ENCODE measurements at places on chromosomes 16 and 17. TPM values are rescaled to one million over a fixed set of nuclear protein-coding genes. Genes with fewer than 3 reads are reported as not detected.

GRCh38 chr17:81487487-81488275 lies 24.9 kb downstream of the ACTG1 start:
- peak; percentile 72 for DNase-seq

- DNase-seq = no peak
Measured at GRCh38 chr16:72959301-72959996, 88.5 kb downstream of the ZFHX3 start.

DNA sequence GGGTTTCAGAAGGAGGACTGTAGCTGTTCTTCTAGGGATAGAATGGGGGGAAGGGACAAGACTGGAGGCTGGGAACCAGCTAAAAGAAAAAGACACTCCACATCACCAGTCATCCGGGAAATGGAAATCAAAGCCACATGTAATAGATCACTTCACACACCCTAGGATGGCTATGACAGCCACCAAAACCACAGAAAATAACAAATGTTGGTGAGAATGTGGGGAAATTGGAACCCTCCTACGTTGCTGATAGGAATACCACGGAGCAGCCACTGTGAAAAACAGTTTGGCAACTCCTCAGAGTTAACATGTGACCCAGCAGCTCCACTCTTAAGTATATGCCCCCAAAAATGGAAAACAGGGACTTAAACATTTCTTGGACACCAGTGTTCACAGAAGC lies 2.3 kb downstream of the TLE7 start:
- no peak for DNase-seq

DNA sequence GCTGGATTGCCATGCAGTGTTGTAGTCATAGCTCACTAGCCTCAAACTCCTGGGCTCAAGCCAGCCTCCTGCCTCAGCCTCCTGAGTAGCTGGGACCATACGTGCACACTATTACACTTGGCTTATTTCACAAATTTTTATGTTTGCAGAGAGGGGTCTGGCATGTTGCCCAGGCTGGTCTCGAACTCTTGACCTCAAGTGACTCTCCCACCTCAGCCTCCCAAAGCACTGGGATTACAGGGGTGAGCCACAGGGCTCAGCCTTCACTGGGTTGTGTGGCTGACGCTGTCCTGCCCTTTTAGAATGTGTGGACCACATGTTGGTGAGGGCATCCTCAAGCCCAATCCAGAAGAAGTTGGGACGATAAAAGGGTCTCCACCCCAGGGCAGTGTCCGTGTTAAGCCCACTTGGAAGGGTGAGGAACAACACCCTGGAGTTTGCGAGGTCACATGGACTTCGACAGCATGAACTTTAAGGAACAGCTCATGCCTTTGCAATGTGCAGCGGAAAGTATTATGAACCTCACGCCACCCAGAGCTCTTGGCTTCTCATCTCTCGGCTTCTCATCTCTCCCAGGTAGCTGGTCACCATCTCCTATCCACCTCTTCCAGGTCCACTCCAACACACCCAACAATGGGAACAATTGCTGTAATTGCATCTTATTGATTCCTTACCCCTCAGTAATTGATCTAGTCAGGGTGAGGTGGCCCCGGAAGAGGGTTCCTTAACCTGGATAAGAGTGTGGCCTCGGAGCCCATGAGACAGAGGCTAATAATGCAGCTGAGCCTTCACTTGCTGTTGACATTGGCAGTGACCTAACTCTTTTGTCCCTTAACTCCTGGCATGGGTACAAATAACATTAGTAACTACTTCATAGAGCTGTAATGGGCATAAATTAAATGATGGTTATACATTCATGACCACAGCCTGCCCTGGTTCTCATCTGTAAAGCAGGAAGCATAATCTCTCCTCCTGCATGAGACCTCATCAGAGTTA lies 6.7 kb downstream of the FOXL1 start:
- DNase-seq = no peak

GRCh38 chr17:76241204-76241538 lies 878 bp upstream of the RNF157 start:
- DNase-seq = no peak

DNA sequence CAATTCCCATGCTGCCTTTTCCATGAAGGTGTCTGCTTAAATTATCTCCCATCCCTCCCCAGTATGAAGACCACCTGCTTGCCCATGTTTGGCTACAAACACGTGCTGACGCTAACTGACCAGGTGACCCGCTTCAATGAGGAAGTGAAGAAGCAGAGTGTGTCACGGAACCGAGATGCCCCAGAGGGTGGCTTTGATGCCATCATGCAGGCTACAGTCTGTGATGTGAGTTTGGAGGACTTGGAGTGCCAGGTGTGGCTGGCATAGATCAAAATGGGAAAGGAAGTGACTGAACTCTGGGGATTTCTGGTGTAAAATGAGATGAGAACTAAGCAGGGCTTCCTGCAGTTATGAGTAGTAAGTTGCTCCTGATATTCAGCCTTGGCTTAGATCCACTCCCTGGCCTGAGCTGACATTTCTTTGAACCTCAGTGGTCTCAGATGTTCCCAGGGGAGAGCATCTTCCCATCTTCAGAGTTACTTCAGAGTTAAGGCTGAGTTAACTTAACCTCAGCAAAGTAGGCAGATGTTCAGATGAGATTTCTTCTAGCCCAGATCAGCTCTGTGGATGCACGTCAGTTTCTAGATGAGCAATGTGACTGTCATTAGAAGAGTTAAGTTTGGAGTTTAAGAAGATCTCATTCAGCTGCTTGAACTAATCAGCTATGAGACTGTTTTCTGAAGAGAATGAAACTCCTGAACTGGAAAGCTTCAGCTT lies 32.7 kb downstream of the ITGB3 start:
- no peak for DNase-seq

GRCh38 chr16:56744996-56745640 lies 15.2 kb downstream of the NUP93 start:
- no peak for DNase-seq

DNA sequence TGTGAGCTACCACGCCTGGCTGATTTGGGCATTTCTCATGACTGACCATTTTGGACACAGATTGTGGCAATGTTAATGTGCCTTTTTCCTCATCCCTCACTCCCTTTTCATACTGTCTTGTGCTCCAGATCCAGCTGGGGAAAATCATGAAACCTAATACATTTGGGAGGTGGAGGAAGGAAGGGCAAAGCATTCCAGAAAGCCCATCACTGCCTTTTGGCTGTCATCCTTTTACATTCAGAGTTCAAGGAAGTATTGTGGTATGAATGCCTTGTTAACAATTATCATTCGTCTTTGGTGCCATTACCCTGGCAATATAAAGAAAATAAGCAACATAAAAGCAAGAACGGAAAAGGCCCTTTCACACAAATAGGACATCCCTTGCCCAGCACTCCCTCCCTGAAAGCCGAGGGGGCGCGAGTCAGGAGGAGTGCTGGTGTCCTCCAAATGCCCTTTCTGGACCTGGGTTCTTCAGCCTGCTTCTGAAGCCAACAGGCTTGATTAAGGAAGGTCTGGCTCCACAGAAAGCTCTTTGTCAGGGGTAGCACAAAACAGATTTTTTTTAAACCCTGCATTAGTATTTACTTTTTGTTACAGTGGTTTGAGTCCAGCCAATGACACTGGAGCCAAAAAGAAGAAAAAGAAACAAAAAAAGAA lies 20.1 kb downstream of the NMT1 start:
- DNase-seq = no peak

- DNase-seq = no peak
Measured at GRCh38 chr16:26569793-26570192, 496.9 kb upstream of the C16orf82 start.

GRCh38 chr17:82861393-82861775 lies 21.6 kb upstream of the ZNF750 start:
- no peak for DNase-seq

DNA sequence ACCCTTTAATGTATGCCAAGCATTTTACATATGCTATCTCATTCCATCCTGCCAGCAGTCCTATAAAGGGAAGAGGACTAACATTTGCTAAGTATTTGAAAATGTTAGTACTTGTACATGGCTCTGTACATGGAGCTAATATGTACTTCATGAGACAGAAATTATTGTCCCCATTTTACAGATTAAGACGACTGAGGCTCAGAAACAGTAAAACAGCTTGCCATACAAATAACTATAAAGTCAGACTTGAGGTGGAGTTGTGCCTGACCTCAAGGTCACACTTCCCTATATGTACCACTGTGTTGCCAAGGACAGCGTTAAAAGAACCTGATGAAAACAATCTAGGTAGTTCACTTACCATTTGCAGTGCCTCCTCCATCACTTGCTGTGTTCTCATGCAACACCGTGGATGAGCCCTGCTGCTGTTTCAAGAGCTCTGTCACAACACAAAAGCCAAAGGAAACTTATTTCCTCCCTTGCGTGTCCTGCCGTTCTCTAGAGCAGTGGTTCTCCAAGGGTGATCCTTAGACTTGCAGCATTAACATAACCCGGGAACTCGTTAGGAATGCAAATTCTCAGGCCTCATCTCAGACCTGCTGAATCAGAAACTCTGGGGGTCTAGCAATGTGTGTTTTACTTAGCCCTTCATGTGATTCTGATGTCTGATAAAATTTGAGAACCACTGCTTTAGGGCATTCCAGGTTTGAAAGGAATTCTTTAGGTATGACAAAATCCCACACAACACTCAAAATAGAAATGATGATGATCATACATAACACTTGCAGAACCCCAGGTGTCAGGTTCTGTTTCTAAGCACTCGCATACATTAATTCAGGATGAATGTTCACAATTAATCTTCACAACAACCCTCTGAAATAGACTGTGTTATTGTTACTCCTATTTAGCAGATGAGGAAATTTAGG lies 51.2 kb upstream of the MTMR4 start:
- no peak for DNase-seq

- no peak for DNase-seq
Measured at GRCh38 chr16:61842666-61843065, 193.6 kb downstream of the CDH8 start.

DNA sequence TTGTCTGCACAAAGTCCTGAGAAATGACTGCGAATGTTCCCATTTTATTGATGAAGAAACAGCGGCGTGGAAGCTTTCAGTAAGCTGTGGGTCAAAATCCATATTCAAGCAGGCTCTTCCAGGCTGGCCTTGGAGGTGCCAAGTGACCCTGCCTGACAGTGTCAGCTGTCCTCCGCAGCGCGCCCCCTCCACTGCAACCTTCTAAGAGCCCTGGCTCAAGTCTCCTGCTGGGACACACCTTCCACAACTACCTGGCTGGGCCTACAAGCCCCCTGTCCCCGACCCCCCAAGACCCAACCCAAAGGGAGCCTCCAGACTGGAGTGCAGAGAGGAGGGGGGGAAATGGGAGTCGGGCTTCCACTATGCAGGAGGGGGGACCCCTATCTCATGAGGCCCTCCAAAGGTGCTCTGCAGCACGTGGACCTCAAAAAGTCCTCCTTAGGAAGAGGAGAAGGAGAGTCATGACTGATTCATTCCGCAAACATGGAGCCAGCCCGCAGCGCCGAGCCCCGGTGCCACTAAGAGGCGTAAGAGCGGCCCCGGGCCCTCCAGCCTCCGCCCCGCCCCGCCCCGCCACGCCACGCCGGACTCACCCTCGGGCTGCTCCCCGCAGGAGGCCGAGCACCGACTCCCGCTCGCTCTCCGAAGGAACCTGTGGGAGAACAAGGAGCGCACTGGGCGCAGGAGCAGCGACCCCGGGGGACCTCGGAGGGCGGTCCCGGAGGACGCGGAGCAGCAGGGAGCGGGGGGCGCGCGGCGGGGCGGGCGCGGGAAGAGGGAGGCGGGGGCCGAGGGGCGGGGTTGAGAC lies 574 bp downstream of the MPP3 start:
- no peak for DNase-seq

GRCh38 chr16:4494746-4495490 lies 18.7 kb downstream of the HMOX2 start:
- DNase-seq = no peak

ADAMTS18 gene
- total RNA-seq = not detected

DOC2A gene
- 0.16 TPM for total RNA-seq

CES1 gene
- total RNA-seq = 0.42 TPM

GCGR gene
- total RNA-seq = not detected

DRC7 gene
- total RNA-seq = 0.23 TPM

SLC2A4 gene
- total RNA-seq = not detected

KLHL36 gene
- total RNA-seq = 68.1 TPM

NAGLU gene
- 13.2 TPM for total RNA-seq

ESRP2 gene
- 0.10 TPM for total RNA-seq

ACSM2B gene
- not detected for total RNA-seq

TOM1L1 gene
- total RNA-seq = 1.1 TPM

MRM1 gene
- total RNA-seq = 3.4 TPM

KRT12 gene
- not detected for total RNA-seq

ICAM2 gene
- 115 TPM for total RNA-seq

RAMP2 gene
- not detected for total RNA-seq

Measured in T-helper 17 cell (primary cell).